Cerebellar nuclear complex (tissue), 1 donor: ENCODE measurements at places on chromosomes 12 and 14.

DNA sequence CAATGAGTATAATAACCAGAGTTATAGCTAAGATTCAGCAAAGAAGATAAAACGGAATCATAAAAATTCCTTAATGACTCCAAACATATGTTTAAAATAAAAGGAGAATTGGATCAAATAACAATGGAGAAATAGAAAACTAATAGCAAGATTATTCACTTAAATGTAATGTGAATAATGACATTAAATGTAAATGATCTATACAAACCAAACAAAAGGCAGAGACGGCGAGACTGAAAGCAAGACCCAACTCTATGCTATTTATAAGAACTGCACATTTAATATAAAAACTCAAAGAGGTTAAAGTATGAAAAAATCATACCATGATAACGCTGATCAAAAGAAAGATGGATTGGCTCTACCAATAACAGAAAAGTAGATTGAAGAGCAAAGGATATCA lies 3.9 kb upstream of the TSHR start:
- no peak for DNase-seq

- no peak for DNase-seq
These were observed 34.8 kb downstream of the ISCA2 start for GRCh38 chr14:74528406-74528805.

GRCh38 chr14:91255026-91255695 lies 10.7 kb upstream of the GPR68 start:
- DNase-seq = no peak

DNA sequence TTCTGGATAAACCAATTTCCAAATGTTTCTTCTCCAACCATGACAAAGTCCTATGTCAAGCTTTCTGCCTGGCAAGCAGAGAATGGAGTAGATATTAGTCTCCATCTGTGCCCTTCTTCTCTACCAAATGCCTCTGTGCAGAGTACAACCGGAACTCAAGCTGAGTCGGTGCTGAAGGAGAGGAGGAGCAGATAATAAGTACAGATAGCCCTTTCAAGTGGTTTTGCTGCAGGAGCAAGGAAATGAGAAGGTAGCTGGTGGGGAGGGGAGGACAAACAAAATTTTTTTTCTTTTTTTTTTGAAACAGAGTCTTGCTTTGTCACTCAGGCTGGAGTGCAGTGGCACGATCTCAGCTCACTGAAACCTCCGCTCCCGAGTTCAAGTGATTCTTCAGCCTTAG lies 14.2 kb upstream of the HELB start:
- no peak for DNase-seq

- no peak for DNase-seq
These were observed 24.8 kb downstream of the FRMD6 start for GRCh38 chr14:51676549-51676948.

DNA sequence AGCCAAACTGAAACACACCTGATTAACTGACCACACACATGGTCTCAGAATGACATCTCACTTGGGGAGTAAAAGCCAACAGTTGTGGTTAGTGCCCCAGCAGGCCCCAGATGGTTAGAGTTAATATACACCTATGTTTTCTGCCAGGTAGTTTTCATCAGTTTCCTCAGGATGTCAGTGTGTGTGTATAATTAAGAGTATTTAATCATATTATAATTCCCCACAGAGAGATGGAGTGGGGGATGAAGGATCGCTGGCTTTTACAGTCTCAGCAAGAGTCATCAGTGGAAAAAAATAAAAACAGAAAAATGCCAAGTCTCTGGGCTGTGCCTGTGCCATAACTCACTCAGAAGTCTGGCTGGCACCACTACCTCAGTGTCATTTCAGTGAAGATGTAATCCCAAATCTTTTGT lies 412.5 kb downstream of the ZFP36L1 start:
- DNase-seq = no peak

DNA sequence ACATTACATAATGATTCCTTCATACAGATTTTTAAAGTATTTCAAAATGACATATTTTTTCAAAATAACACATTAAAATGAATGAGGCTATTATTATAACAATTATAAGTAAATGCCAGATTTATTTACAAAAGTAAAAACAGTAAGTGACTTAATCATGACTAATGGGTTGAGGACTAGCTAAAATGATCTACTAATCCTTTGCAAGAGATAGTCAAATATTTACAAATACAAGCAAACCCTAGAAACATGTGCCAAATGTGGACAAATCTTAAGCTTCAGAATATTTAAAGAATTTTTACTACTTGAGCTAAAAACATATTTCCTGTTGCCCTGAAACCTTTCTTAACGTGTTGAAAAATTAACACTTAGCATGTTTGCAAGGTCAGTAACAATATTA lies 74.8 kb downstream of the KIF21A start:
- DNase-seq = no peak

DNA sequence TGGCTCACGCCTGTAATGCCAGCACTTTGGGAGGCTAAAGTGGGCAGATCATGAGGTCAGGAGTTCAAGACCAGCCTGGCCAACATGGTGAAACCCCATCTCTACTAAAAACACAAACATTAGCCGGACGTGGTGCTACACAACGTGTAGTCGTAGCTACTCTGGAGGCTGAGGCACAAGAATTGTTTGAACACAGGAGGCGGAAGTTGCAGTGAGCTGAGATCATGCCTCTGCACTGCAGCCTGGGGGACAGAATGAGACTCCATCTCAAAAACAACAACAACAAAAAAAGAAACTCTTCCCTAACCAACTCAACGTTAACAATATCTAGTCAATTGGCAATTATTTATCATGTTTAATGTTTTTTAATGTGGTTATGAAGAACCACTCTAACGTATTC lies 89.3 kb downstream of the EPS8 start:
- no peak for DNase-seq

- DNase-seq = no peak
These were observed 378.7 kb downstream of the PRKD1 start for GRCh38 chr14:29548948-29549370.

DNA sequence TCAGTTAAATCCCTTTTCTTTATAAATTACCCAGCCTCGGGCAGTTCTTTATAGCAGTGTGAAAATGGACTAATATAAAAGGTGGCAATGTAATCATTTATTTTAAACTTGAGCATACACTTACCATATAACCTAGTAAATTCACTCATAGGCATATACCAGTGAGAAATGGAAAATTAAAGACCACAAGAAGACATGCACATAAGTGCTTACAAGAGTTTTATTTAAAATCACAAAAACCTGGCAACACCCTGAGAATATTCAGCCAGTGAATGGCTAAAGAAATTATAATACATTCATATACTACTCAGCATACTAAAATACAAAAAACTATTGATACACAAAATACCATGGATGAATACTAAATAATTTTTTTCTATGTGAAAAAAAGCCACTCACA lies 1017.5 kb upstream of the TMEM132C start:
- DNase-seq = no peak

DNA sequence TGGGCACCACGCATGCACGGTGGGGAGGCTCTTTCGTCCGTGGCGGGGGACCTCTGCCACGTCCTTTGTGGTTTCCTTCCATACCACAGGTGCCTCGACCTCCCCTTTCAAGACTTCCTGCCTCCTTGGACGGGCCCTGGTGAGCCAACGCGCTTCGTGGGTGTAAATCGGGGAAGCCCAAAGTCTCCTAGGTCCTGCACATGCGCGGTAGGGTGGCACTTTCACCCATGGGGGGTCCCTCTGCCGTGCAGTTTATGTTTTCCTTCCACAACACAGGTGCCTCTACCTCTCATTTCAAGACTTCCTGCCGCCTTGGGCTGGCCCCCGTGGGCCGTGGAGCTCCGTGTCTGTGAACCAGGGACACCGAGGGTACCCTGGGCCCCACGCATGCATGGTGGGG lies 349.7 kb downstream of the ALG10 start:
- no peak for DNase-seq

DNA sequence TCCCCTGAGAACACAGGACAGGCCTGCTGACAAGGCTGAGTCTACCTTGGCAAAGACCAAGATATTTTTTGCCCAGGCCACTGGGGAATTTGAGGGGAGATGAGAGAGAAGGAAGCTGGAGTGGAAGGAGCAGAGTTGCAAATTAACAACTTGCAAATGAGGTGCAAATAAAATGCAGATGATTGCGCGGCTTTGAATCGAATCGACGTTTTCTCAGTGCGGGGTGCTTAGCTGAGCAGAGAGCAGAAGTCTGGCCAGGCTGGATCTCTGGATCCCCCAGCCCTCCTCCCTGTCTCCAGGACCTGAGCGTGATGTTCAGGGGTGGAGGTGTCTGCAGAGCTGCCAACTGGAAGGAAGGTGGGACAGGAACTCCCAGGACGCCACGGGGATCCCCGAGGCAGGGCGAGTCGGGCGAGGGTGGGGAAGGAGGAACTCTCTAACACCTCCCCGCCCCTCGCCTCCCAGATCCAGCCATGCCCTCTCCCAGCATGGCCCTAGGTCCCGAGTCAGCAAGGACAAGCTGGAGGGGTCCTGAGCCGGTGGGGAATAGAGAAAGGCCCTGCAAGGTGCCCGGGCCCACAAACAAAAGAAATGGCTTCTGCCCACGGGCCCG lies 527 bp upstream of the CARMIL3 start:
- DNase-seq = no peak

DNA sequence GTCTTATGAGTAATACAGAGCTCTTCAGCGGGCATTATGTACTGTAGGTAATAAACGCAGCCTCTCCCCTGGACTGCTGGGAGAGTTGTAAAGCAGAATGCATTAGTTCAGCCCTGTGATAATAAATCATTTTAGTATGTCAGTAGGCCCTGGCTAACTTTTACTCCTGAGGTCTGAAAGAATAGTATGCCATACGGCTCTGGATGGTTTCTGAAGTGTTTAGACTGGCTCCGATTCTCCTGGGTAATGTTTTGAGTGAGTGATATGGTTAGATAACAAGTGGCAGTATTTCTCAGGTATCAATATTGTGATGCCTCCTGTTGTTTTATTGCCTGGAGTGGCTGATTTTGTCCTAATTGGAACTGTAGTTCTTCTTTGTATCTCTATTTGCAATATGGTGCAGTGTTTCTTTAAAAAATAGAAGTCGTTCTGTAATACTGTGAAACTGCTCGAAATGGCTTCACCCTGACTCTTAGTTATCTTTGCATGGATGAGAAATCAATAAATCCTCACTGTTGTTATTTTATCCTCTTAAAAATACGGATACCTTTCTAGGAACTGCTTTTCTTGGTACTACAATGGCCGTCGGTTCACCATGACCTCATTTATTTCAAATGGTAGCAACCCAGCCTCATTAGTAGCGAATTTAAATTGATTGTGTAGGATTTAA lies 100.2 kb downstream of the PDZRN4 start:
- no peak for DNase-seq

DNA sequence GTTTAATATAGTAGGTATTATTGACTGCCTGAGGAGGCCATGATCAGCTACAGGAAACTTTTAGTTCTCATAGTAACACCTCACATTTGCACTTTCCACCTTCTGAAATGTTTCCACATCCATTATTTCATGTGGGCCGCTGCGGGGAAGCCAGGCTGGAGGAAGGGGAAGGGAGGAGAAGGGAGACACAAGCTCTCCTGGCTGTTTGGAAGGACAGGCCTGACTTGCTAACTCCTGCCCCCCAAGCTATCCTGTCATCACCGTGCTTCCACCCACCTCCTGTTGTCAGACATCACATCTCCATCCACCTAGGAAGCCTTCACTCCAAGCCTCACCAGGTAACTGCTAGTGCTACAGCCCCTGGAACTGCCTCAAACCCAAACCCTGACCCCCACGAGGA lies 9.5 kb downstream of the DPF3 start:
- DNase-seq = no peak

DNA sequence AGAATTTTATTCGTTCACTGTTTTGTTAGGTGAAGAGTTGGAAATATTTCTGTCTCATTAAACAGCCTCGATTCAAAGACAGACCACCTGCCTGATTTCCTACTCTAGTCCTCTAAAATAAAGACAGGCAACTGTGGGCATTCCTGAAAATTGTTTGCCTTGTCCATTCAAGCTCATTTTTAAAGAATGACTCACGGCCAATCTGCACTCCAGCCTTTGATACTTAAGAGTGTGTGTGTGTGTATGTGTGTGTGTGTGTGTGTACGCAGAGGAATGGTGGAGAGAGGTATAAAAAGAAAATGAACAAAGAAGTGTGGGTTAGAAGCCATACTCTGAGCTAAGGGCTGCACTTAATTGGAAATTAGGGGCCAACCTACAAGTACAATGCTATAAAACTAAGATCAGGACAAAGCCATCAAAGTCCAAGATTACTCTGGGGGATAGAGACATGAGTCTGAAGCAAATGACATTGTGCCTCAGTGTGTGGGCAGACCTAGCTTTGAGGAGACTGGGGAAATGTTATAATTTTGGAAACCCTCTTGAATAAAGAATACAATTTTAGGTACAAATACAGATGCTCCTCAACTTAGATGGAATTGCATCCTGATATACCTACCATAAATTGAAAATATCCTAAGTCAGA lies 45.6 kb upstream of the SOCS2 start:
- DNase-seq = no peak

- no peak for DNase-seq
These were observed 75.8 kb upstream of the HIF1A start for GRCh38 chr14:61619494-61619893.

DNA sequence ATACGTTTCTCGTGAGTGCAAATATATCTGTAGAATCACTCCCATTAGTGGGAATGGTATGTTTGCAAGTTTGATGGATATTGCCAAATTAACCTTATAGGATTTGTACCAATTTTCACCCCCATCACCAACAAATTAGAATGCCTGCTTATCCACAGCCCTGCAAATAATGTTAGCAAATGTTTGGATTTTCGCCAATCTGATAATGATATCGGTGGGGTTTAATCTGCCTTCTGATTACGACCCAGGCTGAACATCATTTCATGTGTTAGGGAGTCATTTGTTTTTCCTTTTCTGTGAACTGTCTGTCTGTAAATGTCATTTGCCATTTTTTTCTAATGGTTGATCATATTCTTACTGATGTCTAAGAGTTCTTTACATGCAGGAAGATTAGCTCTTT lies 4.1 kb upstream of the DAZAP2 start:
- no peak for DNase-seq

DNA sequence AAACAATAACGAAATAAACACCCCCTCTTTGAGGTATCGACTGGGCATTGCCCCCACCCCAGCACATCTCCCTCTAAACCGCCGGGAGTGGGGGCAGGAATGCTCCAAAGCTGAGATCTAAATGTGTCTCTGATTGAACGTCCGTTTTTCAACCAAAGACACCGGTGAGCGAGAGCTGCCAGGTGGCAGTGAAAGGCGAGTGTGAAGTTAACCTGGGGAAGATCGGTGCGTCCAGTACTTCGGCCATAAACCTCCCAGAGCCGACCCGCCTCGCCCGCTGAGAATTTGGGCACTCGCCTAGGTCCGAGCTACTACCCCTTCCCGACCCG lies 625 bp downstream of the ANGEL1 start:
- no peak for DNase-seq

GRCh38 chr14:92646952-92647796 lies 101.3 kb downstream of the LGMN start:
- DNase-seq = no peak

- no peak for DNase-seq
These were observed 768.1 kb upstream of the TBX3 start for GRCh38 chr12:115451780-115452736.
